Gastroesophageal sphincter (tissue), 4 donors: ENCODE measurements at places on chromosomes 2 and 18. TPM values are rescaled to one million over a fixed set of nuclear protein-coding genes. Genes with fewer than 3 reads are reported as not detected.
A peak's percentile ranks its signal among the peaks of the same experiment; 100 is the strongest.

ANKRD30BL gene
- not detected for total RNA-seq

- ATAC-seq, result no peak
These were observed 267.0 kb downstream of the STK39 start for GRCh38 chr2:167980439-167980838.

DNA sequence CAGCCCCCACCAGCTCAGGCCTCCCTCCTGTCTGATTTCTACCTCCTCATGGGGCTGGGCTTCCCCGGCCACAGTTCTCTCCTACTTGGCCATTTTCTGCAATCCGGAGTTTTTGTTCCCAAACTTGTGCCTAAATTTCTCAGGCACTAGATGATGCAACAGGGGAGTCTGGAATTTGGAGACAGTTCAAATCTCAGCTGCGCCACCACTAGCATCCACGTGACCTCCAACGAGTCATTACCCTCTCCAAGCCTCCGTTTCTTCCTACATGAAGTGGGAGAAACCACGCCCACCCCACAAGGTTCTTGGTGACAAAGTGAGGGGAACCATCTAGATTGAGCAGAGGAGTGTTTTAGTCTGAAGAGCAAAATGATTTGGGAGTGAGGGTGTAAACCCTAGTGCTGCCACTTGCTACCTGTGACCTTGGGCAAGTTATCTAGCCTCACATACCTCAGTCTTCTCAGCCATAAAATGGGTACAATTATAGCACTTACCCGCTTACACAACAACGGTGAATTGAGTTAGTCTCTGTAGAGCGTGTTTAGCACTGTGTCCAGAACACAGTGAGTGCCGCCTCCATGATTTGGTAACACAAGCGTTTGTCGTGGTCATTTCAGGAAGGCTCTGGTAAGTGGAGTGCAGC, 61.4 kb upstream of the ASAP2 start:
- peak; percentile 23 for ATAC-seq

GRCh38 chr2:120726245-120726644, 9.4 kb upstream of the GLI2 start:
- no peak for ATAC-seq

FOXD4L1 gene
- not detected for total RNA-seq

TNP1 gene
- total RNA-seq, result not detected

DNA sequence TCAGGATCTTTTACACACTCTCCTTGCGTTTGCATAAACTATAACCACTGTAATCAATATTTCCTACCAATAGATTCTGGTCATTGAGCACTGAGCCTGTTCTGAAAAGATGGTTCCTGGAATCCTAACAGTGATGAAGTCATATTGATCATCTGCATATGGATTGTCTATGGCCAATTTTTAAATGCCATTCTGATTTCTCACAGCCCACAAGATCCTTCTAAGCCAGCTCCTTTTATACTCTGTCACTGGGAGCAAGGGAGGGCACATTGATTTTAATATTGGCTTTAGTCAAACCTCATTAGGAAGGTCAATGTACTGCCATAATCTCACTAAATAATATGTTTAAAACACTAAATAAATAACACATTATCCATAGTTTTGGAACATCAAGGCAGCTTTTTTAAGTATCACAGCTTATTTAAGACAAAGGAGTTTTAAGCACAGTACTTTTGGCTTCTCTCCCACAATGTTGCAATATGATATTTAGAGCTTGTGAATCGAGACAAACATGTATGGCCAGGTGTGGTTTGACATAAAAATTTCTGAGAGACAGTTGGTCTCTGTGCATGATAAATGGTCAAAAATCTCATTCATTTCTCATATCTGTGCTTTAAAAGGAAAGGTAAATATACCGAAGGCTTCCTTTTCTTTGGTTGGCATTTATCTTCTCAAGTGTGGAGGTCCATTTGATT, 267.3 kb downstream of the MTX2 start:
- no peak for ATAC-seq

POTEC gene
- not detected for total RNA-seq

BMP10 gene
- 0.19 TPM for total RNA-seq

DNA sequence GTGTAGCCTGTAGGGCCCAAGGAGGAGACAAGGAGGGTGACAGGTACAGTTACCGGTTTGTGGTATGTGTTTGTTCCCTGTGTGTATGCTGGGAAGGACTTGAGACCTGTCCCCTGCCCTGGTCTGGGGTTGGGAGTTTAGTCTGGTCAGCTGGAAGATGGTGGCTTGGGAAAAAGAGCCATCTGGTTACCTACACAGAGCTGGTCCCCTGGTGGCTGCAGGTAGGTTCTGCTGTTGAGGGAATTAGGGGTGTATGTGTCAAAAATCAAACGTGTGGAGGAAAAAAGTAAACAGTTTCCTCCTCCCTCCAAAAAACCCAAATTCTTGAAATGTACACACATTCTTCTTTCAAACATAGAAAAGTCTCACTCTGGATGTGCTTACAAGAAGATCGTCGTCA, 24.3 kb downstream of the PTMA start:
- no peak for ATAC-seq

DNA sequence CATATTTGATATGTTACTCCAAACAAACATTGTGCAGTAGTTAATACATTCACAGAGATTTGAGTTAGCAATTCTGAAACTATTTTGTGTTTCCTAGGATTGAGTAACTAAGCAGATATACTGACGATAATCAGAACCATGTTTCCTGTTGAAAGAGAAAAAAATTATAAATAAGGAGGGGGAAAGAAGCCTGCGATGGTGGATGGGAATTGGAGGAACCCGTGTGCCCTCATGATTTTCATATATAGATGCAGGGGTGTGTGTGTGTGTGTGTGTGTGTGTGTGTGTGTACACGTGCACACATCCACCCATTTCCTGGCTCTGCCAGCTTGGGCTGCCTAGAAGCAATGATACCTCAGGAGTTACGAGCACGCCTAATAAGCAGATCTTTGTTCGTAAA, 56.9 kb downstream of the LPIN2 start:
- no peak for ATAC-seq

PCARE gene
- not detected for total RNA-seq

- no peak for ATAC-seq
These were observed 72.2 kb downstream of the CAB39 start for GRCh38 chr2:230784795-230785194.

DNA sequence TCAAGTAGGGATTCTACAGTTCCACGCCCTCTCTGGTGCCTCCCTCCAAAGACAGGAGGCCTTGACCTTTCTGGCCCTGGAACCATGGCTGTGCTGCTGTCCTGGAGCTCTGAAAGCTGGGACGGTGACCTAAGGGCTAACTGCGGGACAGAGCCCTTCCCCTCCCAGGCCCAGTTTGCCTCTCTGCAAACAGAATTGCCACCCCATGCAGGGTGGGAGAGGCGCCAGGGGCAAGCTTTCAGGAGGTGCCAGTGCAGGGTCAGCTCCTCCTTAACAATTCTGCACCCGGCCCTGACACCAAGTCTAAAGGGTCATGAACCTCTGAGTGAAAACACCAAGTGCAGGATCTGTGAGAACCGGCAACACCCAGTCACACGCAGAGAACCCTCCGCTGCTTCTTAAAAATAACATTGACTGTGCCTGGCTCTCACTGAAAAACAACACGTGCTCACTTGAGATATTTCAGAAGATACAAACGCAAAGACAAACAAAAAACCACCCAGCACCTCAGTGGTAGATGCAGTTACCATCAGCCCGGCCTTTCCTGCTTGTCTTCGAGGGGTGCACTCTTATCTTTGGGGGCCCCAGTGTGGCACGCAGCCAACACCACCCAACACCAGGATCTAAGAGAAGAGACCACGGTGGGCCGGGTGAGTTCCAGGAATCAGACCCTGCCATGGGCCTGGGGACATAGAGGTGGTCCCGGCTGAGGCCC, 1.1 kb upstream of the SNED1 start:
- peak; percentile 19 for ATAC-seq

DNA sequence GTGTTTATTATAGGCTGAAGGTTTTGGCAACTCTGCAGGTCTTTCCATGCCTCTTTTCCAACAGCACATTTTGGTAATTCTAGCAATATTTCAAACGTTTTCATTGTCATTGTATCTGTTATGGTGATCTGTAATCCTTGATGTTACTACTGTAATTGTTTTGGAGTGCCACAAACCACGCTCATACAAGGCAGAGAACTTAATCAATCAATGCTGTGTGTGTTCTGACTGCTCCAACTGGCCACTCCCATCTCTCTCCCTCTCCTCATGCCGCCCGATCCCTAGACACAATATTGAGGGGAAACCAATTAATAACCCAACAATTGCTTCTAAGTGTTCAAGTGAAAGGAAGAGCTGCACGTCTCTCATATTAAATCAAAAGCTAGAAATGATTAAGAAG, 32.9 kb downstream of the HDLBP start:
- ATAC-seq, result no peak

DNA sequence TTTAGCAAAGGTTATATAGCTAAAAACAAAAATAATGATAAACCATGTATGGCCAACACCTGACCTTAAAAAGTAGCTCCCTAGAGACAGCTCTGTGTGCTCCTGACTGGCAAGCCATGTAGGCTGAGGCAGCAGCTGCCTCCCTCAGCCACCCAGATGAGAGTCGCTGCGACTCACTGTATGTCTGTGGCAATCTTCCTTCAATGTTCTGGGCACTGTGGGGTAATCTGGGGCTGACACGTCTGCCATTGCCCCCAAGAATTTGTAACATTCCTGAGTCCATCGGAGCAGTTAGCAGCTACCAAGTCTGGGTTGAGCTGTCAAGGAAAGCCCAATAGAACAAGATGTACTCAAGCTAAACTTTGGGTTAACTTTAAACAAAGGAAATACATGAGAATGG, 106.4 kb upstream of the DAPL1 start:
- no peak for ATAC-seq

DNA sequence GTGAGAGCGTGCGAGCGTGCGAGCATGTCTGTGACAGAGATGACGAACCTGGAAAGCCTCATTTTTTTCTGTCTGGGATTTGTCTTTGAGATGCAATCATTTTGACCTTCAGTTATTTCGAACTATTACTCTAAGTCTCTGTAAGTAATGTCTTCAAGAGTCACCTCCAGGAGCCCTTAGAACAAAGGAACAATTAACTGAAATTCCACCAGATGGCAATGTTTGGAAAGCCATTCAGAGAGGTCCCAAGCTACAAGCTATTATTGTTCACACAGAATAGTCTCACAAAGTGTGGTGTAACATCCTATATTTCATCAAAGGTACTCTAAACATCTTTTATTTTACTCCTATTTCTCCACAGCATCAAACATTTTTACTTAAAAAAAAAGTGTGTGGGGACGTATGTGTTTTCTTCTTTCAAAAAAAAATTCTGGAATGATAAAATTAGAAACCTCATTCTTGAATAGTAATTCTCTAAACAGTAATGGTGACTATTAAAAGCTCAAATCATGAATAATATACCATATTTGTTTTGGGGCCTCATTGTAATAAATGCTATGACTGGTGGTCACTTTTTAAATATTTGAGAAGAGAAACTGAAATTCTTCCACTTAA, 35.1 kb upstream of the MAPRE2 start:
- ATAC-seq, result peak; percentile 84
